A549 treated with DMSO at 1 μM for 4 hours (cell line): ENCODE measurements at places on chromosomes 7 and 10. TPM values are rescaled to one million over a fixed set of nuclear protein-coding genes. Genes with fewer than 3 reads are reported as not detected.

Gene POP7
- total RNA-seq = 73.4 to 102 TPM (median 92.0 TPM) in 5 replicates

Gene SH2B2
- 1.9 to 3.6 TPM (median 3.1 TPM) in 5 replicates for total RNA-seq

Gene GBX1
- total RNA-seq = 0.18 TPM in 1 of 5 replicates, not detected in the others

Gene PPP1R17
- total RNA-seq = not detected in 5 replicates

Gene HOXA4
- 1.3 to 3.0 TPM (median 2.8 TPM) in 5 replicates for total RNA-seq

Gene DKK1
- 327 to 386 TPM (median 343 TPM) in 5 replicates for total RNA-seq

Gene LIPF
- total RNA-seq = not detected in 5 replicates

Gene KCNIP2
- total RNA-seq = 0.69 to 1.2 TPM (median 0.89 TPM) in 5 replicates

Gene XPNPEP1
- total RNA-seq = 32.3 to 38.1 TPM (median 35.2 TPM) in 5 replicates

Gene PRSS2
- not detected in 5 replicates for total RNA-seq

Gene LIPK
- not detected in 5 replicates for total RNA-seq

Gene KIF11
- total RNA-seq = 34.6 to 44.8 TPM (median 42.7 TPM) in 5 replicates

Gene AS3MT
- total RNA-seq = 3.9 to 5.7 TPM (median 4.5 TPM) in 5 replicates

Gene CALML3
- not detected in 5 replicates for total RNA-seq

Gene ATOH7
- total RNA-seq = 0.19 to 0.44 TPM (median 0.26 TPM) in 5 replicates

Gene ASB4
- total RNA-seq = 0.13 to 0.37 TPM (median 0.32 TPM) in 5 replicates

Gene EBF3
- 0.09 to 0.28 TPM (median 0.21 TPM) in 5 replicates for total RNA-seq

Gene NPSR1
- total RNA-seq = not detected in 5 replicates

Gene FAM221A
- 0.15 to 1.6 TPM (median 0.52 TPM) in 5 replicates for total RNA-seq

Gene TPK1
- 1.3 to 3.3 TPM (median 2.5 TPM) in 5 replicates for total RNA-seq

Gene PTTG1IP2
- total RNA-seq = not detected in 5 replicates

Gene TMEM72
- not detected in 5 replicates for total RNA-seq

Gene GDF2
- not detected in 5 replicates for total RNA-seq

Gene HMX3
- total RNA-seq = not detected in 5 replicates

Gene PDE6C
- not detected in 5 replicates for total RNA-seq

Gene PTPRN2
- total RNA-seq = 0.52 to 1.2 TPM (median 0.91 TPM) in 5 replicates

Gene KCNMA1
- total RNA-seq = 42.4 to 95.9 TPM (median 75.8 TPM) in 5 replicates

Gene CRYGN
- not detected in 5 replicates for total RNA-seq

Gene CUTC
- total RNA-seq = 33.5 to 41.1 TPM (median 35.5 TPM) in 5 replicates

Gene GPR146
- total RNA-seq = 2.0 to 2.3 TPM (median 2.1 TPM) in 5 replicates

Gene CAMK2B
- 0.15 to 0.28 TPM (median 0.20 TPM) in 5 replicates for total RNA-seq

Gene H2BK1
- total RNA-seq = not detected in 5 replicates

Gene DNAH11
- 0.02 to 0.26 TPM (median 0.10 TPM) in 5 replicates for total RNA-seq

Gene SNX10
- 2.8 to 5.4 TPM (median 4.2 TPM) in 5 replicates for total RNA-seq

Gene CLEC5A
- not detected in 5 replicates for total RNA-seq

Gene STK31
- 0.31 to 0.51 TPM (median 0.43 TPM) in 5 replicates for total RNA-seq

Gene PRKG1
- total RNA-seq = 0.16 TPM in 1 of 5 replicates, not detected in the others

Gene RADIL
- 1.3 to 2.4 TPM (median 1.6 TPM) in 5 replicates for total RNA-seq

Gene PLEKHS1
- total RNA-seq = 0.05 to 0.19 TPM (median 0.08 TPM) in 4 of 5 replicates, not detected in the other

Gene CALML5
- not detected in 5 replicates for total RNA-seq

Gene TRIP6
- 46.1 to 61.3 TPM (median 52.0 TPM) in 5 replicates for total RNA-seq

Gene MRPS17
- 24.4 to 29.0 TPM (median 28.7 TPM) in 5 replicates for total RNA-seq

Gene C10orf143
- 0.57 to 0.83 TPM (median 0.74 TPM) in 5 replicates for total RNA-seq

Gene FGFR2
- total RNA-seq = 0.36 to 0.52 TPM (median 0.45 TPM) in 5 replicates

Gene CALCR
- not detected in 5 replicates for total RNA-seq

Gene NME8
- not detected in 5 replicates for total RNA-seq

Gene NRCAM
- 70.5 to 98.1 TPM (median 90.7 TPM) in 5 replicates for total RNA-seq

Gene AEBP1
- not detected in 5 replicates for total RNA-seq

Gene AOAH
- total RNA-seq = 0.06 to 0.13 TPM in 2 of 5 replicates, not detected in the others

Gene SLC25A40
- total RNA-seq = 5.1 to 10.5 TPM (median 8.4 TPM) in 5 replicates

Gene UNCX
- total RNA-seq = 0.07 to 0.08 TPM in 2 of 5 replicates, not detected in the others

Gene PHYHIPL
- 0.24 to 0.54 TPM (median 0.33 TPM) in 5 replicates for total RNA-seq

Gene CAV1
- total RNA-seq = 403 to 499 TPM (median 459 TPM) in 5 replicates

Gene SPDYE6
- not detected in 5 replicates for total RNA-seq

Gene SMKR1
- total RNA-seq = 11.2 to 14.5 TPM (median 12.8 TPM) in 5 replicates

Gene UBN2
- 2.4 to 3.7 TPM (median 3.3 TPM) in 5 replicates for total RNA-seq

Gene MICALL2
- total RNA-seq = 20.3 to 32.9 TPM (median 30.5 TPM) in 5 replicates
